ENCODE measurements at places on chromosomes 2 and 18.

DNA sequence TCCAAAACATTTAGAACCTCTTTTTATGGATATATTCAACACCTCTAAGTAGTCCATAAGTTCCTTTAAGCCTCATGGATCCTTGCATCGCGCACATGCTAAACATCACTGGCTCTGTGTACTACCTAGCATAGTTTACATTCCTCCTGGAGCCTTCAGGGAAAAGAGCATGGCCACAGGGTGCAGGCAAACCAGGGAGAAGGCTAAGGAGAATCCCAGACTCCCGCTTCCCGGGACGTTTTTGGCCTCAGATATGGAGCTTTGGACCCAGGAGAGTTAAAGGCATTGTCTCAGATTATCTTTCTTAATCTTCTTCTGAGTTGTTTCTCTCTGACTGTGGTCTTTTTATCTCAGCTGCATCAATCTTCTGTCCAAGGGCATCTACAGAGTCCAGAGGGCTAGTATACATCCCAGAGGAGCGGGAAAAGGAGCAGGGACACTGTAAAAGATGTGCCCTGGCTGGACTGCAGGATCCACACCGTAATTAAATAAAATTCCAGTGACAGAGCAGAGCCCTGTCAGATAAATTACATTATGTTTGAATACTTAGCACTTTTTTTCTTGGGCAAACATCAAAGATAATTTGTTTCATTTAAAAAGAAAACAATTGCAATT lies 36.9 kb downstream of the RIT2 start:
- no peak for DNase-seq

- DNase-seq, result no peak
These were observed 72.7 kb upstream of the MGAT5 start for GRCh38 chr2:134181219-134181618.

- DNase-seq, result no peak
These were observed 20.5 kb upstream of the MYCN start for GRCh38 chr2:15919716-15920434.

- DNase-seq, result no peak
These were observed 3.3 kb downstream of the ACVR1 start for GRCh38 chr2:157872791-157873190.

GRCh38 chr2:84785950-84786349 lies 94.9 kb downstream of the TRABD2A start:
- no peak for DNase-seq

- DNase-seq, result no peak
These were observed 18.1 kb downstream of the MROH2A start for GRCh38 chr2:233796254-233796653.

DNA sequence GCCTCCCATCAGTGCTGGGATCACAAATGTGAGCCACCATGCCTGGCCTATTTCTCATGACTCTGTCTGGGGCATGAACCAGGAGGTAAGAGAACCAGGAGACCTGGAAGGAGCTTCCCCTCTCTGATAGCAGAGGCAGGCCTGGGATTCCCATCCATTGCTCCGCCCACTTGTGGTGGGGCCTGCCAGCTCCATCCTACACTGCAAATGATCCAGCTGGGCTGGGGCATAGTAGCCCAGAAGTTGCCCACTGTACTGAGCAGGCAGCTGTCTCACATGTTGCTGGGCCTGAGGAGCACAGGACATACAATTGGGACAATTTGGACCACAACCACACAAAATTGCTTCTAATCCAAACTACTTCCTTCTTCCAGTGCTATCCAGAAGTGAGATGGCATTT lies 91.0 kb downstream of the MARCHF4 start:
- no peak for DNase-seq

- DNase-seq, result peak; percentile 14
These were observed 1.6 kb downstream of the BAZ2B start for GRCh38 chr2:159614534-159615366.

Data from esophagus squamous epithelium (tissue), 5 donors.